ENCODE measurements at places on chromosomes 4 and X.
A peak's percentile ranks its signal among the peaks of the same experiment; 100 is the strongest.

DNA sequence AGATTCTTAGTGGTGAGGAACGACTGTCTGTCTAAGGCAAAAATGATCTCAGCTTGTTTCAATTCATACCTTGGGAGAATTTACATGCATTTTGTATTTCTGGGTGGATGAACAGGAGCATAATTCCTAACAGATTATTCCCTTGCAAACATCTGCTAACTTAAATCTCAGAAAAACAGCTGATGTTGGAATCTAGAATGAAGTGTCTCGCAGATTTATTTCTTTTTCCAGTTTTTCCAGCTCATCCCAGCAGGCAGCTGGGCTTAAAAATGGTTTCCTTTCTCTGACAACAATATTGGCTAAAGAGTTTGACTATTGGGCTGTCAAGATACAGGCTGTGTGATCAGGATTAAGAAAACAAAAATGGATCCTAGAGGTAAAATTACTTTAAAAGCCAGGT is 1.1 kb downstream of the LNX1 start:
- peak; percentile 14 for DNase-seq

DNA sequence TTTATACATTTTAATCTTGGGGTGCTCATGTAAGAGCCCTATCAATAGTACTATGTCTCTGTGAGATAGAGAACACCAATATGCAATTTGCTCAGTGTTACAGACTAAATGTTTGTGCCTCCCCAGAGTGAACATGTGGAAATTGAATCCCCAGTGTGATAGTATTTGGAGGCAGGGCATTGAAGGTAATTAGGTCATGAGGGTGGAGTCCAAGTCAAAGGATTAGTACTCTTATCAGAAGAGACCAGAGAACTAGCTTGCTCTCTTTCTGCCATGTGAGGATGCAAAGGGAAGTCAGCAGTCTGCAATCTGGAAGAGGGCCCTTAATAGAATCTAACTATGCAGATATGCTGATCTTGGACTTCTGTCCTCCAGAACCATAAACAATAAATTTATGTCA is 1317.0 kb downstream of the STIM2 start:
- no peak for DNase-seq

DNA sequence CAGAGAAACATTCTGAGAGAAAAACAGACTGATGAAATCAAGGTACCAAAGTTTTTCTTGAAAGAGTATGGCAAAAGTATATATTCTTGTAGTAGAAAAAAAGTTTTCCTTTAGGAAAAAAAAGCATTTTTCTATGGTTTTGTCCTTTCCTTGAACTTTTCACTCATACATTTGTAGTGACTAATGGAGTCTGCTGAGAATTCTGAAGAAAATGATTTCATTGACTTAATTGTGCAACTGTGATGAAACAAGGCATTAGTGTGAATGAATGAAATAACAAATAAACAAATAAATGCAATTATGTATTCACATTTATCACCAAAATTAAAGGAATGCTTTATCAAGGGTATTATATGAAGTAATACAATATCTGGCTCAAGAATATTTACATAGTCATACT is 5.7 kb downstream of the CSN1S1 start:
- DNase-seq, result peak; percentile 0

GRCh38 chrX:9267415-9267814 is 197.4 kb upstream of the TBL1X start:
- DNase-seq, result no peak

DNA sequence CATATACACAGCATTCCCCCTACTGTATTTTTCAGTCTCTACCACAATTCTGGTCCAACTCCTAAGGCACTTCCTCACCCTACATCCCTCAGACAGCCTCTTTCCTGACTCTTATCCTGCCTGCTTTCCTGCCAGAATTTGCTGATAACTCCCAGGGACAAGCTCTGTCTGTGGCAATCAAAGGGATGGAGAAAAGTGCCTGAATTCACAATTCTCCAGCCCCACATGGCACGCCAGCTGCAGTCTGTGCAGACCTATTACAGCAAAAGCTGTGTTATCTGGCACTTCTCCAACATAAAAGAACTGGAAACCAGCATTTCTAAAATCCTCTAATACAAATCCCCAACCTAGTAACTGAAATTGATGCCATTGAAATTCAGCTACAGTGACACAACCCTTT is 404.8 kb downstream of the KLHL13 start:
- DNase-seq, result no peak

DNA sequence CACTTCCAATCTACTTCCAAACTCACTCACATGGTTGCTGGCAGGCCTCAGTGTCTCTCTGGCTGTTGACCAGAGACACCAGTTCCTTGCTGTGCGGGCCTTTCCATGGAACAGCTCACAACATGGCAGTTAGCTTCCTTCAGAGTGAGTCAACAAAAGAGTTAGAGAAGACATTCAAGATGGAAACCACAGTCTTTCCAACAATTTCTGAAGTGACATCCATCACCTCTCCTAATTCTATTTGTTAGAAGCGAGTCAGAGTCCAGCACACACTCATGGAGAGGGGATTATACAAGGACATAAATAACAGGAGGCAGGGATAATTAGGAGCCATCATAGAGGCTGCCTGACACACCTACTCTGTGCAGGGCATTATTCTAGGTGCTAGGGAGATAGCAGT is 62.5 kb upstream of the TMEM164 start:
- DNase-seq, result no peak

GRCh38 chr4:172657081-172657480 is 511.5 kb upstream of the GALNT7 start:
- no peak for DNase-seq

DNA sequence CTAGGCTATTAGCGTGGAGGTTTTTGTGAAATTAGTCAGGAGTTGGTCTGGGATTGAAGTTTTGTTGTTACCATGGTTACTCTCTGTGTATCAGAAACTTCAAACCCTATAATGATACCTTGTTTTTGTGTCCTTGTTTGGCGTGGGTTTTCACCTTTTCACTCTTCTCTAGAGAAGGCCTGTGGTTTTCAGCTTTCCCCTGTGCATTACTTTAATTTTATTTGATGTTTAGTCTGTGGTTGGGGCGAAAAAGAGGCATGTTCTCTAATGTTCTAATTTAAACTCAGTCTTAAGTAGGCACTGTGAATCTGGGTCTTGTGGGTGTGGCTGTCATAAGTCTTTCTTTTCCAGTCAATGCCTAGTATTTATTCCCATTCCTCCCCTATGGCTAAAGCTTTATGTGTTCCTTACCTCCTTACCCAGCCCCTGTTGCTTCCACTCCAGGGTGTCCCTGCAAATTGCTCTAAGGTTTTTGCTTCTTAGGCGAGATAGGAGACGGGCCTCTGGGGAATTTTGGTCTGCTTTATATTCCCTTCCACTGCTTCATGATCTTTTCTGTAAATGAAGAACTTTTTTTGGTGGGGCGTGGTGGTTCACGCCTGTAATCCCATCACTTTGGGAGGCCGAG is 326.3 kb upstream of the ZCCHC13 start:
- no peak for DNase-seq

- no peak for DNase-seq
Measured at GRCh38 chrX:9983441-9983840, 16.3 kb downstream of the CLDN34 start.

DNA sequence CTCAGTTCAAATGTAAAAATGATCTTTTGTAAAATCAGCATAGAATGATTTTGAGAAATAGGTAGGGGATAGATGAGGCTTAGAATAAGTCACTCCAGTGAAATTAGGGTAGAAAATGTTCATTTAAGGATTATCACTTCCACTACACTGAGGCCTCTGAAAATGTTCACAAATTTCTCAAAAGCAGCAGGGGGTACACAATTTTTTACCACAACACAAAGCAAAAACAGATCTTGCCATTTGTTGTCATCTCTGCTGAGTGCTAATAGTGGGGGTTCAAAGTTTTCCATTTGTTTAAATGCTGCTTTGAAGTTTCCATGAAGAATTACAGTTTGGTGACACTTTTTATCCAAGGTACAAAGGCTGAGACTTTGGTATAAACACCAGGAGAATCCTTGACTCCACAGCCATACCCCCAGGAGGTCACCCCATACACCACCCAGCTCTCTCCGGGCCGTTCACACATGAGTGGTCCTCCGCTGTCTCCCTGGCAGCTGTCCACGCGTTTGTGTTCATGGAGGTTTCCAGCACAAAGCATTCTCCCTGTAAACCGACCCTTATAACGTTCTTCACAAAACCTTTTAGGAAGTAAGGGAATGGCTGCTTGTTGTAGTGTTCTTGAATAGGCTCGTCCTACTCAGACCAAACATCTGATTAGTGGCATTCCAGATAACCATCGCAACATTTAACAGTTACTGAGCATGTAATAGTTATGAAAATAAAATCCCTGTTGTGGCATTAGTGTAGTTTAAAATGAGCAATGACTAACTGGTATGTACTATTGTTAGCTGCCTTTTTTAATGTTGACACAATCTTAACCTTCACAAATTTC is 71.0 kb downstream of the PRSS12 start:
- no peak for DNase-seq

DNA sequence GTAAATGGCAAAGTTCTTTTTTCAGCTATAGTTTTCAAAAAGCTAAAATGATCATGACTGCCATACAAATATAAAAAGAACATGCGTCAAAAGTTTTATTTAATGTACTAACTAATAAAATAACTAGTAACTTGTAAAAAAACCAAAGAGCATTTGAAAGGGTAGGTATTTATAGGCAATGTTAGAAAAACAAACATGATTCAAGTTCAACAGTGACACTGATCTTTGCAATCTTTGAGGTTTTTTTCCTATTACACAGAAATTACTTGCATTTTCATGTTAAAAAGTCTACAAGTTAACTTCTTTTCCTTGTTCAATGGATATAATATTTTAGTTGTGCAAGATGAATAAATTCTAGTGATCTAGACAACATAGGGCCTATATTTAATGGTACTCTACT is 72.3 kb upstream of the GRID2 start:
- DNase-seq, result no peak

- no peak for DNase-seq
Measured at GRCh38 chr4:78092850-78093249, 35.7 kb downstream of the FRAS1 start.

DNA sequence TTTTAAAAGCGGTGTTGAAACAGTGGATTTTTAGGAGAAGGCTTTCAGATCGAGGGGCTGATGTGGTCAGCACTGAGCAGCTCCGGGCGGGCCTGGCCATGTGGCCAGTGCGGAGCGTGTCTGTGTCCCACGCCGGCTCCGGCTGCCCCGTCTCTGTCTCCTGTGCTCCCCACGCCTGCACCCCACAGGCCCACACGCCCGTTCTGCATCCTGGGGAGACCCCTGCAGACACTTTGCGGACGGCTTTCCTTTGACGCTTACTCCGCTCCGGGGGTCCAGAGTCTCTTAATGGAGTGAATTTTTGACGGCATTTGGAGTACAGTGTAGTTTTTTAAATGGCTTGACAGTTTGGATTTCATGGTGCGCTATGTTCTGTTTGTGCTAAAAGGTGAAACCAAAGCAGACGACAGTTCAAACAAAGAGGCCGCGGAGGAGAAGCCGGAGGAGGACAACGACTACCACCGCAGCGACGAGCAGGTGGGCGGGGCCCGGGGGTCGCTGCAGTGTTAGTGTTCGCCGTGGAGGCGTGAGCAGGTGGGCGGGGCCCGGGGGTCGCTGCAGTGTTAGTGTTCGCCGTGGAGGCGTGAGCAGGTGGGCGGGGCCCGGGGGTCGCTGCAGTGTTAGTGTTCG is 38.7 kb downstream of the PCGF3 start:
- DNase-seq, result no peak

- no peak for DNase-seq
Measured at GRCh38 chrX:47172549-47172948, 21.1 kb upstream of the UBA1 start.

GRCh38 chrX:74853255-74853654 is 72.0 kb downstream of the NEXMIF start:
- no peak for DNase-seq

GRCh38 chr4:20901851-20902250 is 201.6 kb downstream of the PACRGL start:
- no peak for DNase-seq

DNA sequence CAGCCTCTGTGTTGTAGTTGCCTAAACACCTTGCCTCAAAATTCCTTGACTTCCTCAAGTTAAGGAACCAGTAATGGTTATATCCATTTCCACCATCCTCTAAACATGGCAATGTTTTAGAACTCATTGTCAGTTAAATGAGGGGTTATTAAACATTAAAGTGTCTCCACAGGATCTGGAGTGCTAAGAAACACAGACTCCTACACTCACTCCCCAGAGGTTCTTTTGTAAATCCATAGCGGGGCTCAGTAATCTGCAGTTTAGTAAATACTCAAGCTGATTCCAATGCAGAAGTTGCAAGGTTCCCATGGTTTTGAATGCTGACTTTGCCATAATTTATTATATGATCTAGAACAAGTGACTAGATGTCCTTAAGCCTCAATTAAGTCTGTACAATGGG is 245.5 kb downstream of the GPAT3 start:
- no peak for DNase-seq

DNA sequence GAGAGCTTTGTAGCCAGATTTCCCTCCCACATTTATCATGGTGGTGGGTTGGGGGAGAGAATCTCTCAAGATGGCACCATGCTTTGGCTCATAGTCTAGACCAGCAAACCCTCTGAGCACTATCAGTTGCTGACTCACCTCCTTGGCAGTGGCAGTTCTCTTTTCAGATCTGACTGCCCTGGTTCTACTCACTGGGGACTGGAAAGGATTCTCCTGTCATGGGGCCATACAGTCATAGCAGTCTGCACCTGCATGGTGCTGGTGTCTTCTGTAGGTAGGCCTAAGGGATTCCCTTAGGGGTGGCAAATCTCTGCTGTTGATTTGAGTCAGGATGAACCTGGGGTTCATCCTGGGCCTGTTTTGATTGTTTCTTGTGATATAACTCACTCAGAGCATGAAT is 2.6 kb downstream of the TEX13B start:
- no peak for DNase-seq

GRCh38 chr4:13089659-13089998 is 394.5 kb downstream of the RAB28 start:
- no peak for DNase-seq

GRCh38 chr4:145791988-145792387 is 112.0 kb downstream of the C4orf51 start:
- DNase-seq, result no peak

Measured in fibroblast of skin of left biceps (primary cell).